ENCODE measurements at places on chromosomes 3 and 15.

- DNase-seq, result no peak
Observed at GRCh38 chr15:62021991-62022600, 38.2 kb downstream of the VPS13C start.

DNA sequence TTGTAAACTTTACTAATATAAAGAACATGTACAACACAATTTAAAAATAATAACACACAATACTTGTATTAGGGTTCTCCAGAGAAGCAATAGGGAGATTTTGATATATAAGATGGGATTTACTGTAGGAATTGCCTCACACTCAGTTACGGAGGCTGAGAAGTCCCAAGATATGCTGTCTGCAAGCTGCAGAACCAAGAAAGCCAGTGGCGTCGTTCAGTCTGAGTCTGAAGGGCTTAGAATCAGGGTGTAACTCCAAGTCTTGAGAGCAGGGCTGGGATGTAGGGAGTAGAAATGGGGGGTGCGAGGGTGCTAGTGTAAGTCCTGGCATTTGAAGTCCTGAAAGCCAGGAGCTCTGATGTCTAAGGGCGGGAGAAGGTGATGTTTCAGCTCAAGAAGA is 206.6 kb upstream of the HES1 start:
- DNase-seq, result no peak

DNA sequence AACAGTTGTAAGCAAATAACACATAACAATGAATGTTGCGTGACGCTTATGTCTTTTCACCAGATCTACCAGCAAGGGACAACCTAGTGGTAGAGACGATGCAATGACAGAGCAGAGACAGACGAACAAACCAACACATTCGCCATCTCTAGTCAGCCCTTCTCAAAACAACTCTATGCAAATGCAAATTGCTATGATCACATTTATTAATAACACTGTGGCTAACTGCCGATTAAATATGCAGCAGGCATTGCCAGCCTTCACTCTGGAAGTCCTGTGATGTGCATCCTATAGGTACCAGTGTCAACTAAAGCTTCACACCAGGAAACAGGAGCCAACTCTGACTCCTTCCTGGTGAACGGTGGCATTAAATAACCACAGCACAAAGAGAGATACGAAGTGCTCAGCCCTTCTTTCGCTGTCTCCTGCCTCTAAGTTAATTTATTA is 94.2 kb downstream of the FOXP1 start:
- DNase-seq, result no peak

- no peak for DNase-seq
Observed at GRCh38 chr3:36969540-36970432, 23.1 kb downstream of the EPM2AIP1 start.

DNA sequence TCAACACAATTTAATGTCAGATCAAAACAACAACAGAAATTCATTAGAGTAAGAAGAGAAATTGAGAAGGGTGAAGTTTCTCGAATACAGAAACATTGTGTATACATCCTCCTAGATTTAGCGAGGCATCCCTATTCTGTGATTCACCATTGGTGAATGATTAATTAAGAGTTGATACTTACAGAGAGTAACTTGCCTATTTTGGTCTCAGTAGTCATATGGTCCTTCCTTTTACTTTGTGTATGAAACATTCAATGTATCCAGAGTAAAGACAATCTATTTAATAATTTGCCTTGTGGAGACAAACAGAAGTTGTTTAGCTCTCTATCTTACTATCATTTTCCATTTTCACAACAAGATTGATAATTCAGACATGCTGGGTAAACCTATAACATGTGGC is 432.0 kb downstream of the ZPLD1 start:
- DNase-seq, result no peak

- DNase-seq, result no peak
Observed at GRCh38 chr3:69058180-69058946, 6.2 kb upstream of the TMF1 start.

- no peak for DNase-seq
Observed at GRCh38 chr15:42707068-42707467, 29.9 kb downstream of the CDAN1 start.

GRCh38 chr3:196115678-196116083 is 33.8 kb upstream of the TFRC start:
- DNase-seq, result no peak

DNA sequence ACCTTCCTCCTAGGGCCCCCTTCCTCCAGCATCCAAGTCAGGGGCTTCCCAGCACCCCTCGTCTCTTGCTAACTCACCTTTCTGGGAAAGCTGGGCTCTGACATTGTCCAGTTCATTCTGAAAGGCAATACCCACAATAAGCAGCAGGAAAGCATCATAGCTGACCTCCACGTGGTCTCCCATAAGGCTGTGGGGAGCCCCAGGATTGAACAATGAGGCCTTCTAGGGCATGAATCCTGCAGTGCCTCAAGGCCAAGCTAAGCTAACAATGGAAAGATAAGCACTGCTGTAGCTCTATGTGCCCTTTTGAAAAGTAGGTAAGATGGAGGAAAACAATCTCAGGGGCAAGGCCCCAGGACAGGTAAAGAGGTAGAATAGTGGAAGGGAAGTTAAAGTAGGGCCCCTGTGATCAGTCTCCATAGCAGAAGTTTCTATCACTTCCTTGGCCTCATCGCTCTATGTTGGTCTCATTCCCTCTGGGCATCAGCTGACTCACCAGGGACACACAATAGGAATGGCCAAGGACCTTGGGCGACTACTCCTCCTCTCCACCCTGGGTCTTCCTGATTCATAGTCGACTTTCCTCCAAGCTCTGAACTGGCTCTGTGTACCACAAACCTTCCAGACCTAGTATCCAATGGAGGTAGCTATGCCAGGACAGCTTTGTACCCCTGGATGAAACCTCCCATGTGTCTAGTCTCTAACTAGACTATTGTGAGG is 11.7 kb downstream of the TRAIP start:
- no peak for DNase-seq

DNA sequence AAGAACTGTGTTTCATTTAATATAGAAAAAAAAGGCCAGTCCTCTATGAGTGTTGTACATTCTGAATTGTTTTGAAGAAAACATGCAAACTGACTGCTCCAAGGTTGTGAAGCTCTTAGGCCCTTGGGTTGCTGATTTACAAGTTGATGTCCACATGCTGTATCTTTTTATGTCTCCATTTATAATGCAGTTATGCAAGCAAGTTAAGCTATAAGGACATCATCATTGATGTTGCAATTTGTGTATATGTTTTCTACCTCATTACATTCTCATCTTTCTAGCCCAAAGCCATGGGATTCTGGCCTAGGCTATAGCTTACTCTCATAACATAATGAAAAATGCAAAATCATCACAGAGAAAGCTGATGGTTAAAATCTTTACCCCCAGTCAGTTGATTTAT is 245.7 kb upstream of the AGTR1 start:
- no peak for DNase-seq

- no peak for DNase-seq
Observed at GRCh38 chr3:15064299-15064834, 748 bp downstream of the MRPS25 start.

DNA sequence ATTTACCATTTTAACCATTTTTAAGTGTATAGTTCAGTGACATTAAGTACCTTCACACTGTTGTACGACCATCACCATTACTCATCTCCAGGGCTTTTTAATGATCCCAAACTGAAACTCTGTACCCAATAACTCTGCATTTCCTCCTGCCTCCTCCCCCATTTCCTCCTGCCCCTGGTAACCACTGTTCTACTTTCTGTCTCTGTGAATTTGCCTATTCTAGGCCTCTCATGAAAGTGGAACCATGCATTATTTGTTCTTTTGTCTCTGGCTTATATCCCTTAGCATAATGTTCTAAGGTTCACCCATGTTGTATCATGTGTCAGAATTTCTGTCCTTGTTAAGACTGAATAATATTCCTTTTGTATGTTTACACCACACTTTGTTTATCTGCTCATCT is 154.2 kb downstream of the MECOM start:
- DNase-seq, result no peak

DNA sequence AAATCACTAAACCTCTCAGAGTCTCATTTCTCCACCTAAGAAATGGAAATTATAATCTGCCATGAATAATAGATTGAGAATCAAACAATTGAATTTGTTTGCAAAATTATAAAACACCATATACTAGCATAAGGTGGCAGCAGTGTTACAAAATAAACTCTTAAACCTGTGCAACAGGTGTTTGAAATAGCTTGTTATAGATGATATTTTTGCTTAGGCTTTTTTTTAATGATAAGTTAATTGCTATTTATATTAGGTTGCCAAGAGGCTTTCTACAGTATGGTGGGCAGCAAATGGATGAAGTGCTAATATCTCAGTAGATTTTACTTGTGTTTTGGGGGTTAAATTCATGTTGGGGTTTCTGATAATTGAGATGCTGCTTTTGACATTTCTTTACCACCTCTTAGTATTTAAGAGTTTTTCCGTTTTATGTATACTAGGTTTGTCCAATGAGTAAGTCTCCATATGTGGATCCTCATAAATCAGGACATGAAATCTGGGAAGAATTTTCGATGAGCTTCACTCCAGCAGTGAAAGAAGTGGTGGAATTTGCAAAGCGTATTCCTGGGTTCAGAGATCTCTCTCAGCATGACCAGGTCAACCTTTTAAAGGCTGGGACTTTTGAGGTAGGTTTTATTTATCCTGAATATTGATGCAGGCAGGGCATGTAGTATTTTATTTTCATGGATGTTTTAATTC is 19.6 kb downstream of the NR1D2 start:
- no peak for DNase-seq

- no peak for DNase-seq
Observed at GRCh38 chr3:42497009-42497731, 5.3 kb upstream of the VIPR1 start.

- DNase-seq, result no peak
Observed at GRCh38 chr3:121295452-121295851, 250.3 kb downstream of the POLQ start.

GRCh38 chr3:110419096-110419495 is 652.5 kb upstream of the NECTIN3 start:
- DNase-seq, result no peak

DNA sequence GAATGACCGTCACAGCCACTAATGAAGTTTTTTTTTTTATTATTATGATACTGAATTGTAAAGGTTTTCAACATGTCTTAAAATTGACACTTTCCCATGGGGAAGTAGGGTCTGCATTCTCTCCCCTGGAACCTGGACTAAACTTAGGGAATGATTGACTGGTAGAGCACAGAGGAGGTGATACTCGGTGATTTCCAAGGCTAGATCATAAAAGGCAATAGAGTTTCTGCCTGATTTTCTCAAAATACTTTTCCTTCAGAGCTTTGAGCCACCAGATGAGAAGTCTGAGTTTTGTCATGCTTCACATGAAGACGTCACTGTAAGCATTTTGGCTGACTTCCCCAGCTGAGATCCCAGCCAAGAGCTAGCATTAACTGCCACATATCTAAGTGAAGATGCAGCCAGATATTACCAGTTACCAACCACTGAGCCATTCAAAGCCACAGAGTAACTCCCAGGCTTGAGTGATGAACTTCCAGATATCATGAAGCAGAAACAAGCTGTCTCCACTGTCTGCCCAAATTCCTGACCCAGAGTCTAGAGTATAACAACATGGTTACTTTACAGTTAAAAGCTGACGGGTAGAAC is 105.8 kb downstream of the LSAMP start:
- no peak for DNase-seq

GRCh38 chr15:47652328-47652727 is 65.0 kb upstream of the SEMA6D start:
- no peak for DNase-seq

- DNase-seq, result no peak
Observed at GRCh38 chr3:130907966-130908365, 14.1 kb downstream of the ATP2C1 start.

GRCh38 chr15:69403594-69403993 is 10.6 kb upstream of the KIF23 start:
- DNase-seq, result no peak

DNA sequence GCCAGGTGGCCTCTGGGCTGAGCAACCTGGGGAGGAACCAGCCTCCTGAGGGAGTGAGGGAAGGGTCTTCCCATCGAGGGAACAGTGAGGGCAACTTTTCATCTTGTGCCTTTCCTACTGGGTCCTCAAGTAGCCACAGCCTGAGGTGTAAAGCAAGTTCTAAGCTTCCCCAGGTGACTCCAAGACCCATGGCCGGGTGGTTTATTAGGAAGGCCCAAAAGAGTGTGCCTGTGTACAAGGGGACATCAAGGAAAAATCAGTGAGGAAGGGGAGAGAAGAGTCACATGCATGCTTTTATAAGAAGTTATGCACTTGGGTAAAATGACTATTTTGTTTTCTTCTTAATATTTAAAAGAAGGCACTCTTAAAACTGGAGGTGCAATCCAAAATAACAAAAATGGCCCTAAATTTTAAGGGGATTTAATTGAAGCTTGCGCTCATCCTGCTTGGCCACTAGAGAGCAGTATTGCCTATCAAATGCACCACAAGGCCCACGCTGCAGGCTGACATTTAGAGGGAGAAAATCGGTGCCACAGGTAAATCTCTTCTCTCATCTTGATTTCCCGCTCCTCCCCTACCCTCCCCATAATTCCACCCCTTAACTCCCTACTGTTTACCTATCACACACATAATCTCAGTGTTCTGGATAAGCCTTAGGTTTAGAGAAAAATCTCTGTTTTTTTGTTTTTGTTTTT is 6.7 kb downstream of the NANOGP8 start:
- peak; percentile 0 for DNase-seq

GRCh38 chr3:8416965-8417364 is 84.7 kb upstream of the LMCD1 start:
- DNase-seq, result no peak

DNA sequence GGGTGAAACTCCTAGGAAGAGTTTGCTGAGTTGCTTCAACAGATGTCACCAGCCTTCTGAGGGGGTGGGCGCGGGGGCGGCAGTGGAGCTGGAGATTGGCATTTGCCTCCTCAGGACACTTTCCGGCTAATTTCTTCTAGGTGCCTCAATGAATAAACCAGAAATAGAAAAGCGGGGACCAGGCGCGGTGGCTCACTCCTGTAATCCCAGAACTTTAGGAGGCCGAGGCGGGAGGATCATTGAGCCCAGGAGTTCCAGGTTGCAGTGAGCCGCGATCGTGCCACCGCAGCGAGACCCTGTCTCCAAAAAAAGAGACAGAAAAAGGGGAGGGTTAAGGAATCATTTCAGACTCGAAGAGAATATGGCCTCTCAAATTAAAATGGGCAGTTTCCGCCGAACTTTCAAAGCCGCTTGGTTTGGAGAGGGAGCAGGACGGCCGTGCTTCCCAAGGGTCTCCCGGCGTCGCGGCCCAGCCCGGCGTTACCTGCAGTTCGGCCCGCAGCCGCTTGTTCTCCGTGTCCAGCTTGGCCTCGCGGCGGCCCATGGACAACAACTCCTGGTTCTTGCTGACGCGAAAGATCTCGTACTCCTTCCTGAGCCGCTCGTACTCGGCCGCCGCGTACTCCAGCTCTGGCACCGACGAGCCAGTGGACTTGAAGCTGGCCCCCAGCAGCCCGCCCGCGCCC is 587 bp downstream of the NPHP3 start:
- peak; percentile 31 for DNase-seq

DNA sequence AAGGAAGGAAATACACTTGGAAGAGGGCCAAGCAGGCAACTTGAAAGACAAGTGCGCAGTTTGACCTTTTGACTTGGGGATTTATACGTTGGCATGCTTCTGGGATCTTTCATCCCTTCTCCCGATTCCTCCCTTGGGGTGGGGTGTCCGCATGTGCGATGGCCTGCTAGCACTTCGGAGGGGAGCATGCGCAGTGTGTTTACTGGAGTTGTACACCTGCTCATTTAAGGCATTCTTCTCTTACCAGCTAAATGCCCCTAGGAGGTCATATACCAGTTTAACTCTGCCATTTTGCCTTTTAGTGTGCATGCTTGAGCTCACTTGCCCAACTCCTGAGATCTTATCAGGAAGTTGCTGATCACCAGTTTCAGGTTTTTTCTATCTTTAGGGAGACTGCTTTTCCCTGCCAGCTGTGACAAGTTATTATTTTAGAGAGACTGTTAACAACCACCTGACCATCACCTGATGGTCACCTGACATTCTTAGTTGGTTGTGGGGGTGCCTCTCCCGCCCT is 63.5 kb downstream of the BFSP2 start:
- no peak for DNase-seq
